Astrocyte (in vitro differentiated cells and primary cell): ENCODE measurements at places on chromosomes 5 and 9.

DNA sequence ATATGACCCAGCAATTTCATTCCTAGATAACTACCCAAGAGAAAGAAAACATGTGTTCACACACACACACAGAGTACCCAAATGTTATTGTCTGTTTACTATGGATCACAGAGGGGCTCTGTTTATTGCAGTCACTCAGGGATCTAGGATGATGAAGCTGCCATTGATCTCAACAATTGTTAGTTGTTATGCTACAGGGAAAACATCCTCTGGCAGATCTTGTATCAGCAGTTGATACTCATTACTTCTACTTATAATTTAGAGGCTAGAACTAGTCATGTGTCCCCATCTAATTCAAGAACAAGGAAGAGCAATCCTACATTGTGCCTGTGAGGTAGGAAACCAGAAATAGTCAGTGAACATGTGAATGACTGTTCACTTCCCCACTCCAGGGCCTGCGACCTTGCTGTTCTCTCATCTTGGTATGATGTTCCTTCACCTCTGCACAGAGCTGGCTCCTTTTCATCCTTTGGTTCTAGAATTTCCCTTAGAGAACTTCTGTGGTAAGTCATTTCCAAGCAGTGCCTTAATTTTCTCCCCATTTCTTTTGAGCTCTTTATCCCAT lies 30.3 kb downstream of the NMUR2 start:
- DNase-seq: no peak

GRCh38 chr9:128025736-128026135 lies 41.4 kb downstream of the NAIF1 start:
- DNase-seq: no peak

DNA sequence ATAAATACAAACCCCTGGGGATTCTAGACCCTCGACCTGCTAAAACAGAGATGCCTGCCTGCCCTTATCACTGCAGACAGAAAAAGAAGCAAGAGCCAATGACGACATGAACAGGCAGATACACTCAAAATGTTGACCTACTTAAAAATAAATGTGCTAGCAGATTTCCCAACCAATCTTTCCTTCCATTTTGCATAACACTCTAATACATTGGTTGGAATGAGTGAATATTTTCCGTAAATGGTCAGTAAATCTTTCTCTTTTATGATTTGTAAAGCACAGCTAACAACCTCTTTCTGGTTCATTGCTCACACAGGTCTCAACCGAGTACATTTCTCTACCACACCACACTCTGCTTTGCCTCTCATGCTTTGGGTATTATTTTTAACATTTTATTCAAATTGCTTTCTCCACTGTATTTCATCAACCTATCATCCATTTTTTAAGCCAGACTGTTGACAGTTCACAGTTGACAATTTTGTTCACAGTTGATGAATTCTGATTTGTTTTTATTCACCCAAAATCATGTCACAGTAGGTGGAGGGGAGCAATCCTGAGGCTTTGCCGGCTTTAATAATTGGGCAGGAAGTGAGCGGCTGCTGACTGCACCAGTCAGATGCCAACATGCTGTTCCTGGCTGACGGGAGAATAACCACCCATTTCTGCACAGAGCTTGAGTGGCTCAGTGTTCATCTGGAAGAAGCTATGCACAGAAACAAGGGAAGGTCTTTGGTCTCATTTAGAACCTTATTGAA lies 426.6 kb downstream of the SPOCK1 start:
- peak; percentile 22 for DNase-seq

- DNase-seq: no peak
Observed at GRCh38 chr5:141825791-141826560, 52.2 kb downstream of the PCDH1 start.

- no peak for DNase-seq
Observed at GRCh38 chr9:123253204-123253603, 15.2 kb downstream of the STRBP start.

DNA sequence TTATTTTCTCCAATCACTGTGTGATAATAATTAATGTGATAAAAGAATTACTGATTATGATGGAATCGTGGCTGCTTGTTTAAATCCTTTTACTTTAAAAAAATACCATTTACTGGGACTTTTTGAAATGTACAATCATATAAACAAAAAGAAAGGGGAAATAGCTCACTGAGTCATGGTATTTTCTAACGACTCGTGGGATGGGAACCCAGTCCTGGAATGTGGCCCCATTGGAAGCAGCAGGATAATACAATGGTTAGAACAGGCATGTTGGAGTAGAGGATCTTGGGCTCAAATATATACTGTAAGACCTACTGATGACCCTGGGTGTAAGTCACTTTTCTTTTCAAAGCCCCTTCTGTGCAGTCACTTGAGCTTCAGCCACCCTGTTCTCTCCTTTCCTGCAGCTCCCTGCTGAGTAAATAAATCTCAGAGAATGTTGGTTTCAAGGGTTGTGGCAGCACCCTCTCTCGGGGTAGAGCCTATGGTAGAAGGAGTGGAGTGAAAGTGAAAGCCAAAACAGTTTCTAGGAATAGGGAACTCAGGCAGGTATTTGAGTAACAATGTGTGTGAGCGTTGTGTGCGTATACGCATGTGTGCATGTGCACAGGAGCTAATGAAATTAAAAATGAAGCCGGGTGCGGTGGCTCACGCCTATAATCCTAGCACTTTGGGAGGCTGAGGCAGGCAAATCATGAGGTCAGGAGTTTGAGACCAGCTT lies 40.8 kb upstream of the LARP1 start:
- peak; percentile 37 for DNase-seq

DNA sequence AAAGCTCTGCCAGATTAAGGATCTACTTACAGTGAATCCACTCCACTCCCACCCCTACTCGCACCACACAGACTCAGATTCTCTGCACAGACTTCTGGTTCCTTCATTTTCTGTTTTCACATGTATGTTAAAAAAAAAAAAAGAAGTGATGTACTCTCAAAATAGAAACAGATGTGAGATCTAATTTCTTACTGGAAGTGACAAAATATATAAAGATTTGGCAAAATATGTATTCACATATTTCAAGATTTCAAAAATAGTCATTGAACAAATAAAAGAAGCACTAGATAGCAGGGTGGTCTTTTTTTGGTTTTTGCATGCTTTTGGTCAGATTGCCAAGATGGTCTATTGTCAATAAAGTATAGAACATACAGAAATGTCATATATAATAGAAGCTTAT lies 379.2 kb downstream of the TMEM167A start:
- no peak for DNase-seq

DNA sequence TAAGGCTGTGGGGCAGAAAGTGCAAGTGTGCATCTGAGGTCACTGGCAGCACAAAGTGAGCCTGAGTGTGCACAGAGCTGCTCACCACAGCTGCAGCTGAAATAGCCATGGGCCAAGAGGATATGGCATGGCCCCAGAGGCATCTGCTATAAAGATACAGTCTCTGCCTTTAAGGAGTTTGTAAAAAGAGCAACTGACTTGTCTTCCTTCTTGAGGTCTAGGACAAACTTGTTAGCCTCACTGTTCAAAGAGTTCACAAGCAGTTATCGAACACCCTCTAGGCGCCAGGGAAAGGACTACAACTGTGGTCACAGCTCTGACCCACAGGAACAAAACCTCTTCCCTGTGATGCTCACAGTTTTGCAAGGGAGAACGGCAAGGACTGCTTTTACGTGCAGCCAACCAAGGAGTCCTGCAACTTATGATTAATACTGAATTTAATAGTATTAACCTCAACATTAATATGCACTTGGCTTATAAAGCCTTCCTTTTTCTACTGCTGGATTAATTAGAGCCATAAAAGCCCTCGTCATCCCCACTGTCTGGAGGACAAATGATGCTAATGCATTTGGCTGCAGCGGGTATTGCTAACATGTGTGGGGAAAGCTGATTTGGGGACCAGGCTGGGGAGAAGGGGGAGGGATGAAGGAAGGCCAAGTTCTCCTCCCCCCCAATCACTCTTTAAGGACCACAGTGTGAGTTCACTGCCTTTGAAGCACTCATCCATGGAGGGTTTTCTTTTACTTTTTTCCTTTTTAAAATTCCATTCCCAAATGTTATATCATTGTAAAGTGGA lies 189.8 kb upstream of the TRIM32 start:
- DNase-seq: no peak

DNA sequence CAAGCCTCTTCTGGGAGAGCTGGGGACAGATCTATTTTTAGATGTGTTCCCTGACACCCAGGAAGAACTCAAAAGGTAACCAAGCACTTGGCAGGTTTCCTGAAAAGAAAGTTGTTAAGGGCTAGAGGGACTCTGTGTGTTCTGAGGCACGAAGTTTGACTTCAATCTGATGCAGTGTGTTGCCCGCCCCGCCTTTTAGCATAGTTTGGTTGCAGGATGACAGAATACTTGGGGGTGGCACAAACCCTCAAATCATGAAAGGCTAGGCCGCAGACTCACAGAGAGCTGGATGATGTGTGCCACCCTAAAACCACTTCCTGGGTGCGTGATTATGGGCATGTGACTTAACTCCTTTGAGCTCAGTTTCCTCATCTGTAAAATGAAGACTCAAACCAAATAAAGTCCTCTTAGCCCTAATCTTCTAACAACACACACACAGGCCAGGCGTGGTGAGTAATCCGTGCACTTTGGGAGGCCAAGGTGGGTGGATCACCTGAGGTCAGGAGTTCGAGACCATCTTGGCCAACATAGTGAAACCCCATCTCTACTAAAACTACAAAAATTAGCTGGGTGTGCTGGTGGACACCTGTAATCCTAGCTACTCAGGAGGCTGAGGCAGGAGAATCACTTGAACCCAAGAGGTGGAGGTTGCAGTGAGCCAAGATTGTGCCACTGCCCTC lies 12.8 kb upstream of the NDFIP1 start:
- no peak for DNase-seq

DNA sequence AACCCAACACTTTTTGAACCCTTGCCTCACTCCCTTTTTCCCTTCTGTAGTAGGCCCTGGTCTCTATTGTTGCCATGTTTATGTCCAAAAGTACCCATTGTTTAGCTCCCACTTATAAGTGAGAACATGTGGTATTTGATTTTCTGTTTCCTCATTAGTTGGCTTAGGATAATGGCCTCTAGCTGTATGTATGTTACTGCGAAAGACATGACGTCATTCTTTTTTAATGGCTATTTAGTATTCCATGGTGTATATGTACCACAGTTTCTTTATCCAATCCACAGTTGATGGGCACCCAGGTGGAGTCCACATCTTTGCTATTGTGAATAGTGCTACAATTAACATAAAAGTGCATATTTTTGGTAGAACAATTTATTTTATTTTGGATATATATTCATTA lies 90.3 kb upstream of the PTPRD start:
- no peak for DNase-seq

DNA sequence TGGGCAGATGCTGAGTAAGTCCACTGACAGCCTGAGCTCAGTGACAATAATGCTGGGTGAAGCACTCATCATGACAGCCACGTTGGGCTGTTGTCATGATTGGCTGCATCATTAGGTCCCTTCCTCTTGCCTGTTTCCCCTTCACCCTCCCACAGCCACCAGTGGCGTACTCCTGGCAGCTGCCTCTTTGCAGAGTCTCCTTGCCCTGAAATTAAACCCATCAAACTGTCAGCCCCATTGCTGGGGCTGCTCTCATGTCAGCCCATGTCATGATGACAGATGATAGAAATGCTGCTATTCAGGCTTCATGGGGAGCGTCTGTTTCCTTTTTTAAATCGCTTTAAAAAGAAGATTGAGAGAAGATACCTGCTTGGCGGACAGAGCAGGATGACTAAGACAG lies 327.4 kb downstream of the AGTPBP1 start:
- DNase-seq: no peak

- DNase-seq: no peak
Observed at GRCh38 chr9:16179566-16179965, 626.7 kb downstream of the CCDC171 start.

- peak; percentile 4 for DNase-seq
Observed at GRCh38 chr5:94407023-94407422, 211.4 kb downstream of the KIAA0825 start.

DNA sequence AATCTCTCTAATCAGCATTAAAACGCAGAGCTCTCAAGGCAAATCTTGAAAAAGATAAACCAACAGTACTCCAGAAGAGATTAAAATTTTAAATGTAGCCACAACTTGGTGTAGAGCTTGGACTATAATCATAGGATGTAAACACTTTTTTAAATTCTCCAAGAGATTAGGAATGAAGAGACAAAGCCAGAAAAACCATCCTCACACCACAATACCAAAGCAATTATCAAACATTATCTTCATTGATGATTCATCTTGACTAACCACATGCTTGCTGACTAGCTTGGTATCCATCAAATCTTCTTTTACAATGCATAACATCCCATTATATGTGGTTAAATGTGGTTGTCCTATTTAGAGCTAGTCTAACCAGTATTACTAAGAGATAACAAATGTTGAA lies 815.1 kb downstream of the TLE1 start:
- peak; percentile 94 for DNase-seq

- no peak for DNase-seq
Observed at GRCh38 chr5:92795633-92796032, 785.4 kb downstream of the NR2F1-AS1 start.

DNA sequence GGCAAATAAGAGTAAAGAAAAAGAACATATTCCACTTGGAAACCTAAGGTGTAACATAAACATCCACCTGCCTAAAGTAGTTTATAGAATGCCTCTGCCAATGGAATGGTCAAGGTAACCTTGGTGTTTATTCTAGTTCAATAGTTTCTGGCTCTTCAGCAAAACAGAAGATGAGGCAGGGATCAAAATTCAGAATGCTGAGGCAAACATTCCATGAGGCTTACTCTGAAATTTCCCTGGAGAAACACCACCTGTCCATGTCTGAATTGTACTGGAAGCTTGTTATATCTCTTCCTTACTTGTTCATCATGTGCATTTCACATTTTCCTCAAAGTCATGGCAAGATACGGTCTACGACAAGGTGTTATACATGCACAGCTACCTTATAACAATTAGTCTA lies 1862.4 kb upstream of the ACO1 start:
- DNase-seq: no peak

- no peak for DNase-seq
Observed at GRCh38 chr5:80140496-80140895, 105.3 kb downstream of the THBS4 start.

DNA sequence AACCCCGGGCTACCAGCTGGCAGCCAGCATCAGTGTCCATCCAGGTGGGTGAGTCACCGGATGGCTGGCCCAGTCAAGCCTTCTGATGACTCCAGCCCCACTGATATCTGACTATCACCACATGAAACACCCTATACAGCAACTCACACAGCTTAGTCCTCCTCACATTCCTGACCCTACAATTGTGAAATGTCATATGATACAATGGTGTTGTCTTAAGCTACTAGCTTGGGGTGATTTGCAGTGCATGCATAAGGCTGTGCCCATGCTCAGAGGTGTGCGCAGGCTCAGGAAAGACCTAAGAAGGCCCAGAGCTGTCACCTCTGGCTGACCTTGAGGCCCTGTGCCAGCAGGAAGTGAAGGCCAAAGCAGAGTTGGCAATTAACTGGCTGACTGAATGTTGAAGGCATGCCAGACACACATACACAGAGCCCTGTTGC lies 21.5 kb upstream of the SEMA4D start:
- DNase-seq: peak; percentile 8

- DNase-seq: no peak
Observed at GRCh38 chr5:159181152-159181551, 28.2 kb downstream of the RNF145 start.

DNA sequence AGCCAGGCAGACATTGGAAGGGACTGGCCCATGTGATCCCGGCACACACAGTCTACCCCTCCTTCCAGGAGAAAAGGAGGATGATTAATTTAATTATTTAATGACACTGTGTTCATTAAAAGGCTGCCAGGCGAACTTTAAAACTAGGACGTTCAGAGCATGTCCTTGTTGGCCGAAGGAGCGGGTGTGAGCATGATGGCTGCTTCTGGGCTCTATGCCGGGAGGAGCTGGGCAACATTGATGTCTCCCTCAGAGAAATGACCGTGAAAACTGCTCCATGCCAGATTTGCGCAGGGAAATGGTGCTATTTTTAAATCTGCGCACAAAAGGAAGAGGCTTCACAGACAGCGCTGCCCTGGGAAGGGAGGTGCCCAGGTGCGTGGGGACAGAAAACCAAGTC lies 284.9 kb upstream of the IRX4 start:
- no peak for DNase-seq
